ENCODE measurements at places on chromosomes 16 and 17. TPM values are rescaled to one million over a fixed set of nuclear protein-coding genes. Genes with fewer than 3 reads are reported as not detected.

- H3K36me3 ChIP-seq: peaks cover 25% of the 10 kb centered on the region
- DNase-seq: no peak
- H3K27ac ChIP-seq: no peak overlapping the region
- H3K4me1 ChIP-seq: peaks cover 28% of the 10 kb centered on the region
- H3K27me3 ChIP-seq: no peaks in the 10 kb centered on the region
Observed at GRCh38 chr17:57275071-57275764, 18.9 kb downstream of the MSI2 start.

DNA sequence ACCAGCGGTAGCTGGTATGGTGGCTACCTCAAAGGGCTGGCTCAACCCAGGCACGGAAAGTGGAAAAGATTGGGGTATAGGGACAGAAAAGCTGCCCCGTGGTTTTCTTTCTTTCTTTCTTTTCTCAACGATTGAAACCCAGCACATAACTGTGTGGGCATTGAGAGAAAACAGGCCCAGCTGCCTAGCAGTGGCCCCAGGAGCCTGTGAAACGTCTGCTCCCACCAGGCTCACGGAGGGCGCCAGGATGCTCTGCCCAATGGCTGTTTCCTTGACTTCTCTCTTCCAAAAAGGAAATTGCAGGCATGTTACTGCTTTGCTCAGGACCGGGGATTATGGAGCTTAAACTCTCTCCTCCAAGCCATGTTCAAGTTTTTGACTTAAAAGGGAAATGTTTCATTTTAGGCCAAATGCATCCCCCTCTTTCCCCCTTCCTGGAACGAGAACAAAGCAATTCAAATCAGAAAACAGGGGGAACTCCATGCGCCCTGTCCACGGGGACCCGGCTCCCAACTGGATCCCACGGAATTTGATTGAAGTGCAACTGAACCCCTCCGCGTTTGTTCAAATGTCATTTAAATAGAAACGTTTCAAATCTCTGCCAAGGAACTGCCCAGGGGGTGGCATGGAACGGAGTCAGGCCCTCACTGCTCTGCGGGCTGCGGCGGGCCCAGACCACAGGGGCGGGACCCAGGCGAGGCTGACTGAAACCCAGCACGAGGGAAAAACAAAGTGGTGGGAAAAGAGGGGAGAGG, 133.5 kb downstream of the RGS9 start:
- DNase-seq: no peak
- no peak overlapping the region for H3K27ac ChIP-seq
- no peak overlapping the region for H3K4me3 ChIP-seq
- no peaks in the 10 kb centered on the region for H3K4me1 ChIP-seq
- H3K27me3 ChIP-seq: peaks cover 25% of the 10 kb centered on the region

- H3K36me3 ChIP-seq: peaks cover 36% of the 10 kb centered on the region
- DNase-seq: peak; percentile 94
- no peaks in the 10 kb centered on the region for H3K27me3 ChIP-seq
- H3K27ac ChIP-seq: peak within 1 kb of the TSS; percentile 88
- peak within 1 kb of the TSS; percentile 77 for H3K4me3 ChIP-seq
Observed at GRCh38 chr16:2520097-2520783, at the start of gene AMDHD2. TSS of gene AMDHD2 (plus strand) at chr16:2520371. CDS start at chr16:2520459, 88 bp downstream.

DNA sequence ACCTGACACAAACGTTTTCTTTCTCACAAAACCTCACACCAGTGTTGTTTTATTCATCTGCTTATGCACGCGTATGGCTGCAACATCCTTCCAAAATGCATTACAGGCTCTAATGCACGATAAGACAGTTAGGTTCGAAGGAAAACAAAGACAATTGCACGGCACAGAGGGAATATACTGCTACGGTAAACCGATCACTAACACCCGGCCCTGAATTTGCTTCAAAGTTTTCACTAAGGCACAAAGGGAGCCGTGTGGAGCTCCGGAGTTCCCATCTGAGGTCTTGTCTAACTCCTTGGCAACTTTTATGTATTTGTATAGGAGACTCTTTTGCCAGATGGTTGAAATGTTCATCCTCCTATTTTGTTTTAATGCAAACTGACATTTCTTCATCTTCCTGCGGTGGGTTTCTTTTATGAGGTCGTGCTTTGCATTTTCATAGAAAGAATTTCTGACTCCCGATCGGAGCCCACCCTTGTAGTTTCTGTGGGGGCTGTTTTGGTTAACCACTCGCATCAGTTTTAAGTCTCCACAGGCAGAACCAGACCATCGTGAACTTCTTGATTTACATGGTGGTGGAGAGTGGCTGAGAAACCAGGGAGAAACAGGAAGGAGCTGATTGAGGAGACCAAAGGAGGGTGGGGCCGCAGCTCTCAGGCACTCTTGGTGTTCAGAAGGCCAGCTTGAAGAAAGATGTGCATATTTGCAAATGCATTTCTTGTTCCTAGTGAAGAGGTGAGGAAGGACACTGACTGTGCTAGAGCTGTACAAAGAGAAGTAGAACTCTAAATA, 516.8 kb downstream of the MAF start:
- no peaks in the 10 kb centered on the region for H3K4me1 ChIP-seq
- no peaks in the 10 kb centered on the region for H3K36me3 ChIP-seq
- no peak overlapping the region for H3K27ac ChIP-seq
- DNase-seq: no peak

DNA sequence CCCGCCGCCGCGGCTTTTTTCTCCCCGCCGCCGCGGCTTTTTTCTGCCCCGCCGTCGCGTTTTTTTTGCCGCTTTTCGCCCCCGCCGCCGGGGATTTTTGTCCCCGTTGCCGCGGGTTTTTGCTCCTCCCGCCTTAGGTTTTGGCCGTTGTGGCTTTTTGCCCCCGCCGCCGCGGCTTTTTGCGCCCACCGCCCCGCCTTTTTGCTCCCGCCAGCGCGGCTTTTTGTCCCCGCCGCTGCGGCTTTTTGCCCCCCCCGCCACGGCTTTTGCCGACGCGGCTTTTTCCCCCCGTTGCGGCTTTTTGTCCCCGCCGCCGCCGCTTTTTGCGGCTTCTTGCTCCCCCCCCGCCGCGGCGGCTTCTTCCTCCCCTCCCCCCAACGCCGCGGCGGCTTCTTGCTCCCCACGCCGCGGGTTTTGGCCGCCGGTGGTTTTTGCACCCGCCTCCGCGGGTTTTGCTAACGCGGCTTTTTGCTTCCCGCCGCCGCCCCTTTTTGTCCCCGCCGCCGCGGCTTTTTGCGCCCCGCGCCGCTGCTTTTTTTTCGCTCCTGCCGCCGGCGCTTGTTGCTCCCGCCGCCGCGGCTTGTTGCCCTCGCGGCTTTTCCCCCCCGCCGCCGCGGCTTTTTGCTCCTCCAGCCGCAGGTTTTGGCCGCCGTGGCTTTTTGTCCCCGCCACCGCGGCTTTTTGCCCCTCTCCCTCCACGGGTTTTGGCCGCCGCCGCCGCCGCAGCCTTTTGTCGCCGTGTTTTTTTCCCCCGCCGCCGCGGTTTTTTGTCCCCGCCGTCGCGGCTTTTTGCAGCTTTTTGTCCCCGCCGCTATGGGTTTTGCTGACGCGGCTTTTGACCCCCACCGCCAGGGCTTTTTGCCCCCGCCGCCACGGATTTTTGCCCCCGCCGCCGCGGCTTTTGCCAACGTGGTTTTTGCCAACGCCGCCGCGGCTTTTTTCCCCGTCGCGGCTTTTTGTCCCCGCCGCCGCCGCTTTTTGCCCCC, 150.3 kb downstream of the KCNJ18 start:
- DNase-seq: no peak
- H3K27ac ChIP-seq: no peak overlapping the region
- H3K4me3 ChIP-seq: peak overlapping the region; percentile 45
- H3K4me1 ChIP-seq: no peaks in the 10 kb centered on the region
- H3K36me3 ChIP-seq: no peaks in the 10 kb centered on the region

HP gene
- 1.6 TPM for total RNA-seq
